ENCODE measurements at places on chromosomes 13 and 19. TPM values are rescaled to one million over a fixed set of nuclear protein-coding genes. Genes with fewer than 3 reads are reported as not detected.

Gene ZNF628
- total RNA-seq, result 1.1 TPM

Gene ZFP82
- total RNA-seq, result 8.8 TPM

Gene N4BP2L2
- total RNA-seq, result 142 TPM

Gene CAPN12
- total RNA-seq, result 6.0 TPM

Gene PRR20C
- not detected for total RNA-seq

Gene LILRA2
- total RNA-seq, result 1.1 TPM

Gene MISP
- 1.2 TPM for total RNA-seq

Gene GRK1
- not detected for total RNA-seq

Gene CEACAM20
- not detected for total RNA-seq

Gene PCDH8
- 2.7 TPM for total RNA-seq

Gene PARP4
- 31.1 TPM for total RNA-seq

Gene CD33
- total RNA-seq, result 4.5 TPM

Gene CBY2
- total RNA-seq, result not detected

Gene HIF3A
- 59.6 TPM for total RNA-seq

Gene RASAL3
- total RNA-seq, result 0.99 TPM

Gene DIRAS1
- 2.9 TPM for total RNA-seq

Gene NLRP7
- not detected for total RNA-seq

Gene RAB3A
- 3.0 TPM for total RNA-seq

Gene C19orf67
- not detected for total RNA-seq

Gene PTPRS
- total RNA-seq, result 80.4 TPM

Gene DKKL1
- not detected for total RNA-seq
